Heart left ventricle (tissue), 16 donors: ENCODE measurements at places on chromosomes 2 and 18. TPM values are rescaled to one million over a fixed set of nuclear protein-coding genes. Genes with fewer than 3 reads are reported as not detected.

Gene PFN4
- total RNA-seq, result 0.50 TPM

Gene ALKAL2
- total RNA-seq, result 4.7 TPM

Gene MEP1B
- total RNA-seq, result not detected

Gene VWC2L
- 0.13 TPM for total RNA-seq

Gene ERMN
- 1.1 TPM for total RNA-seq

Gene UGT1A3
- total RNA-seq, result not detected

Gene KCNE4
- 3.1 TPM for total RNA-seq

Gene CRYGD
- total RNA-seq, result not detected

Gene CPS1
- 3.1 TPM for total RNA-seq

Gene CTLA4
- total RNA-seq, result not detected

Gene ICOS
- total RNA-seq, result not detected

Gene DSG1
- total RNA-seq, result 0.38 TPM

Gene FER1L5
- 0.15 TPM for total RNA-seq

Gene NDUFV2
- total RNA-seq, result 403 TPM

Gene PPP1R1C
- total RNA-seq, result 44.5 TPM

Gene ZBTB14
- 6.1 TPM for total RNA-seq

Gene OTX1
- total RNA-seq, result not detected

Gene OSBPL6
- 4.2 TPM for total RNA-seq

Gene LCT
- not detected for total RNA-seq

Gene TSPYL6
- total RNA-seq, result not detected
